ENCODE measurements at places on chromosomes 1 and 21.

- no peak for DNase-seq
Measured at GRCh38 chr1:202241376-202242079, 47.9 kb downstream of the LGR6 start.

DNA sequence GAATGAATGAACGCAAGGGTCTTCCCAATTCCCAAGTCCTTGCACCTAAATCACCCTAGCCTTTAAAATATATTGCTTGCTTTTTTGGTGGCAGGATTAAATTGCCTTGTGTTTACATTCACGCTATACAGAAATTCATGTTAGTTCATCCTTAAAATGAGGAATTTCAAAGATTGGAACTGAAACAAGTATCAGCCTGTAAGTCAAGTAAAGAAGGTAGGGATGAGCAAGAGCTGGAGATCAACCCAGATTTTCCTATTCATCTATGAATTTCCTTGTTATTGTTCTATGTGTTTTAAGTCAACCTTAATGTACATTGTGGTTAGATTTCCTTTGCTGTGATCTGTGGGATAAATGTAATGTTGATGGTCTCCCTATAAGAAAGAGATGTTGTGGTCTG lies 248.2 kb downstream of the NFIA start:
- DNase-seq, result no peak

DNA sequence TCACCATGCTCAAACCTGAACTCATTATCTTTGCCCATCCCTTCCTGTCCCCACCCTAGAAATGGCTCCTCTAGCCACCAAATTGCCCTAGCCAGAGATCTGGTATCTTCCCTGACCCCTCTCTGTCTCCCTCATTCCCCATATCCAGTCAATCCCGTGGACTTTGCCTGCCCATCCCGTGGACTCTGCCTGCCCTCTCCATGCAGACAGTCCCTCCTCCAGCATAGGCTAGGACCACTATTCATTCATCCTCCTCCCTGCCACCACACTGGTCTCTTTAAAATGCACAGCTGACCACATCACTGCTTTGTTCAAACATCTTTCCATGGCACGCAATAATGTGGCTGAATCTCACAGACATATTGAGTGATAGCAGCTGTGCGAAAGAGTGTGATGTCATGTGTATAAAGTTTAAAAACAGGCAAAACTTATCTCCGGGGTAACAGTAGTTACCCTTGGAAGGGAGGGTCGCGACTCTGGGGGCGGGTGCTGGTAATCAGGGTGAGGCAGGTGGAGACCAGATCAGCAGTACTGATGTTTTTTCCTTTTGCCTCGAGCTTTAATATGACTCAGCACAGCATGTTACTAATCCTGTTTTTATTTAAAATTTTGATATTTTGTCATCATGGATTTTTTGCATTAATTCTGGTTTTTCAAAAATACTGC lies 4.8 kb upstream of the SLC2A1 start:
- no peak for DNase-seq

- no peak for DNase-seq
Measured at GRCh38 chr1:155529929-155530328, 32.7 kb downstream of the ASH1L start.

GRCh38 chr1:243267914-243268653 lies 12.2 kb downstream of the SDCCAG8 start:
- no peak for DNase-seq

GRCh38 chr1:180309338-180309737 lies 79.3 kb downstream of the LHX4 start:
- no peak for DNase-seq

- DNase-seq, result no peak
Measured at GRCh38 chr1:90127288-90127953, 132.5 kb downstream of the ZNF326 start.

GRCh38 chr1:60055336-60055735 lies 18.2 kb downstream of the C1orf87 start:
- no peak for DNase-seq

DNA sequence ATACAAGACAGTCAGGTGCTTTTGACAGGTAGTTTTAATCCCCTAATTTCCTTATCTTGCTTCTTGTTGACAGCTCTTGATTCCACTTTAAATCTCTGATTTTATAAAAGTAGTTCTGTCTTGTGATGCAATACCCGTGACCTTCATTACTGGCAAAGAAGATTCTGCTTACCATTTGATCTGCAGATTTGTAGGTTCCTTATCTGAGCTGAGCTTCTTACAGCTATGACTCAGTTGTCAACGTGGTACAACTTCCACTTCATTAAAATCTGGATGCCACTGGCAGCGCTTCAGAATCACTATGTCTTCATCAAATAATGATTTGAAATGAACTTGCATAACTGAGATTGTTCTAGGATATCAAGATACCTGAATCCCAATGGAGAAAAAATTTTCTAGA lies 543.6 kb upstream of the B3GALT2 start:
- DNase-seq, result no peak

DNA sequence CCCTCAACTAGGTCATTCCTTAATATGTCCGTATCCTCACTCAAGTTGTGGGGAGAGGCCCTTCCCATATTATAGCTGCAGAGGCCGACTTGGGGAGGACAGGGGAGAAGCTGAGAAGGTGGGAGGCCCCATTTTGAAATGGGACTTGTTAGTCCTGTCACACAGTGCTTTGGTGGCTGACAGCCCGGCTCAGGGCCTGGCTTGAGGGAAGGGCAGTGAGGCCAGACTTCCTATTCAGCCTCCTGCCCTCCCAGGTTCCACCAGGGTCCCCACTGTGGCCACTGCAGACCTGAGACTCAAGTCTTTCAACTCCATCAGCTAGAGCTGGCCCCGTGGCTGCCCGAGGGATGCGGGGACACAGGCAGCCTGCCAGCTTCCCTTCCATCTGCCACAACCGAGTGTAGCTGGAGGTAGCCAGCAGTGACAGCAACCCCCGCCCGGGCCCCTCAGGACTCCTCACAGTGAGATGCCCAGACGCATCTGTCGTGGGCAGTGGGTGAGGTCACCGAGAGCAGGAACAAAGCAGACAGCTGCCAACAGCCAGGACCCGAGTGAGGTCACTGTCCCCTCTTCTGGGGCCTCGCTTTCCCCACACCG lies 36.9 kb downstream of the SIM2 start:
- no peak for DNase-seq
